Ascending aorta (tissue), 2 donors: ENCODE measurements at places on chromosomes 3 and 15.

GRCh38 chr3:145183261-145183660, 977.7 kb downstream of the PLOD2 start:
- no peak for DNase-seq

GRCh38 chr3:86743233-86743632, 247.7 kb downstream of the VGLL3 start:
- no peak for DNase-seq

- no peak for DNase-seq
Measured at GRCh38 chr15:50519740-50520425, 26.6 kb downstream of the USP50 start.

DNA sequence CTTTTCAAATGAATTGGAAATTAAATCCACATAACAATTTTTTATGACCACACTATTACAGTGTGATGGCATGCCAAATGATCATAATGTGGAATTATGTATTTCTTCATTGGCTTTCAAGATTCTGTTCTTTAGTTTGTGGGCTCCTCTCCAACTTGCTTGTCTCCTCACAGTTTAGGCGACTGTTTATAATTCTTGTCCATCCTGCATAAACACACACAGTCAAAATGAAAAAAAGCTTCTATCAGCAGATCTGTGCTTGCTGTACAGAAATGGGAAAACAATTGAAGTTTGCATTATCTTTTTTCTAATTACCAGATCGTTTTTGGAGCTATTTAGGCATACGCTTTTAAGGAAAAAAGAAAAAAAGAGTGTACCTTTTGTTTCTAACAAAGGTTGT, 37.0 kb downstream of the OPA1 start:
- DNase-seq, result no peak

- DNase-seq, result no peak
Measured at GRCh38 chr3:31371484-31372177, 161.1 kb upstream of the STT3B start.

- no peak for DNase-seq
Measured at GRCh38 chr15:63384906-63385305, 3.3 kb upstream of the CA12 start.

DNA sequence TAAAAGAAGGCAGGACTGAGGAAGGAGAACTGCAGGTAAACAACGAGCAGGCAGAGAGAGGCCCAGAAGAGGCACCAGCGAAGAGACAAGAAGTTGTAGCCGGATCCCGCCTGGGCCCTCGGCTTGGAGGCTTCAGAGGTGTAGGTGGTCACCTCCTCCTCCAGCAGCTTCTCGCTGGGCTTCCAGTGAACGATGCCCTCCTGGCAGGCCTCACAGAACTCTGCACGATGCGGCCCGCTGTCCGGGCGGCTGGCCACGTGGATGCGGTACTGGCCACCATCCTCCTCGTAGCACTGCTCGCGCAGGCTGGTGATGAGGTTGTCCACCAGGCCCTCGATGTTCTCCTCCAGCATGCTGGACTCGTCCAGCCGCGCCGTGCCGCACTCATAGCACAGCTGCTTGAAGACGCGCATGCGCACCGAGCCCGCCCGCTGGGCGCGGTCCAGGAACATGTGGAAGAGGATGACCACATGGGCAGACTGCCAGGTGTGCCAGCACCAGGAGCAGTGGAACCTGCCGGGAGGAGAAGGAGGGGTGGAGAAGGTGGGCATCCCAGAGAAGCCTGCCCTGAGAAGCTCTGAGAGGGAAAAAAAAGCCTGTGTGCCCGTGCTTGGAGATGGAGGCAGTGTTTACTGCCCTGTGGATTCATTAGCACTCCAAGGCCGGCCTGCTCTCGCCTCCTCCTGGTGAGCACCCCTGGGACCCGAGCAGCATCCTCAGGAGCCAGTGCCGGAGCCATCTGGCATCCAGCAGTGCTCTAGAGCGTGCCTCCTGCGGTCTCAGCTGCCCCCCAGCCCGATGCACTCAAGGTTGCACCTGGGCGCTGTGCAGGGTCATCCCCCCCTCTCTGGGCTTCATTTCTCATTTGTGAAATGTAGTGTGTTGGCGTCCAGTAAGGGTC, 3.6 kb downstream of the RTP2 start:
- no peak for DNase-seq

GRCh38 chr15:63308491-63308890, 31.1 kb downstream of the APH1B start:
- no peak for DNase-seq

GRCh38 chr15:67840749-67841512, 1.1 kb upstream of the RNU6-1 start:
- DNase-seq, result no peak

GRCh38 chr15:62264196-62264595, 99.1 kb upstream of the C2CD4B start:
- no peak for DNase-seq

DNA sequence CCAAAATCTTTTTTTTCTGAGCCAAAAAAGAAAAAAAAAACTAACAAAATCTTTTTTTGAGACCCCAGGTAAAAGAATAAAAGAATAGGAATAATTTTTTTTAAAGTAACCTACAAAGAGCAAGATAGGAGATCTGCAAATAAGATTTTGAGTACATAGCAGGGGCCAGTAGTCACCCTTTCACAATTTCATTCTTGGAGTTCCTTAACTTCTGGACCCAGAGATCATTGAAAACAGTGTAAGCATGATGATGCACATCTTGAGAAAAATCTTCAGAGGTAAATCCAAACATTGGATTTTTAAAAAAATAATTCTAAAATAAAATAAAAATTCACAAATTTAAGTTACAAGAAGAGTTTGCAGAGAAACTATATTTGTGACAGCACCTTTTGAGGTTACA, 18.8 kb downstream of the TFRC start:
- no peak for DNase-seq

- DNase-seq, result no peak
Measured at GRCh38 chr15:63134245-63134985, 12.8 kb downstream of the LACTB start.

DNA sequence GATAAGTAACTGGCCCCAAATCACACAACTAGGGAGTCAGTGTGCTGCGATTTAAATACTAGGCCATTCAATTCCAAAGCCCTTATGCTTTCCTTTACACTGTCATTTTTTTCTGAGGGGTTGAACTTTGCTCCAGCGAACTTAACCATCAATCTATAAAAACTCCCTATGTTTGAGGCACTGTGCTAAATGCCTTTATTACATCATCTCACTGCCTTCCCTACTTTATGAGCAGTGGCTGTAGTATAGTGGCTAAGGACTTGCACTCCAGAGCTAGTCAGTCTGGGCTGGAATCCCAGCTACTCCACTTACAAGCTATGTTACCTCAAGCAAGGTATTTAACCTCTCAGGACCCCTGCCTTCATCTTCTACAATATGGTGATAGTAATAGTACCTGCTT, 26.9 kb upstream of the WDR72 start:
- DNase-seq, result no peak

DNA sequence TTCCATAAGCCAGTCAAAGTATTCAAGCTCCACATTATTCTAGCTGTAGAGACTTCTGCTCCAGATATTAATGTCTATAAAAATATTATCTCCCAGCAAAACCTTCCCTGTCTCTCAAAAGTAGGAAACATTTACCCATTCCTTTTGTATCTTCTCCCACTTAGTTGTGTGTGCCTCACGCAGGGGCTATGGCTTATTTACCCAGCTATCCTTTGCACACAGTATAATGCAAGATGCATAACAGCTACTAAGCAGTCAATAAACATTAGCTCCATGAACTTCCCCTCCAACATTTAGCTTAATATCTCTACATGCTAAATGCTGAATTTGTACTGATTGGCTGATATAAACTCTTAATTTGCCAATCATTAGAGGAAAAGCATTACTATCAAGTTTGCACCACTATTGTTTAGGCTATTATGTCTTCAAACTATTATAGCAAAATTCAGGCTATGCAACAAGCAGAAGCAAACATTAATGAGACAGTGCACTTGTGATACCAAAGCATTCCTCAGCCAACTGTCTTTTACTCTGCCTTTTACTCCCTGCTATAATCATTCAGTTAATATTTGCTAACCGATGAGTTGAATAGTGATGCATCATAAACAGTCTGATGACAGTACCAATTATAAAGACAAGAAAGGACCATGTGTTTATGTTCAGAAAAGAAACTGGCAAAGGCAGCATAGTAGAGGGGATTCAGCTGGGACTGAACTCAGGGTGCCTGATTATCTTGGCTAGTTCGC, 81.2 kb downstream of the PLCH1 start:
- DNase-seq, result no peak

DNA sequence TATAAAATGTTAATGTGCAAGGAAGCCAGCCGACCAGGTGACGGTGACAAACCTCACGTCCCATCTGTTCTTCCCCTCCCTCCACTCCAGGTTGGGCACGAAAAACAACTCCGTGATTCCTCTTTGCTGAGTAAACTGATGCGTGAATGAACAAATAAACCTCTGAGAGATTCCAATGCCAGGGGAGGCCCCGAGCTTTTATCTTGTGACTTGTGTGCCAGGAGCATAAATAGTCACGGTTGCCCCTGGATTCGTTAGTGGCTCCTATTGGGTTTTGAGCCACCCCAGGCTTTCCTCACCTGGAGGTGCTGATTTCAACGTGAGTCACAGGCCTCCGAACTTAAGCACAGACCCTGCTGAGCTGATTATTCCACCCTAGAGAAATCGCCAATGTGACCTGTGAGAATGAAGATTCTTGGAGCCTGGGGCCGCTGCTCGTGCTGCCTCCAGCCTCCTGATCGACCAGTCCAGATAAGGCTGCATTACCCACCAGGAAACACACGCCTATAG, 119.2 kb downstream of the SHQ1 start:
- DNase-seq, result no peak

- no peak for DNase-seq
Measured at GRCh38 chr3:164320962-164321361, 757.3 kb downstream of the SI start.

DNA sequence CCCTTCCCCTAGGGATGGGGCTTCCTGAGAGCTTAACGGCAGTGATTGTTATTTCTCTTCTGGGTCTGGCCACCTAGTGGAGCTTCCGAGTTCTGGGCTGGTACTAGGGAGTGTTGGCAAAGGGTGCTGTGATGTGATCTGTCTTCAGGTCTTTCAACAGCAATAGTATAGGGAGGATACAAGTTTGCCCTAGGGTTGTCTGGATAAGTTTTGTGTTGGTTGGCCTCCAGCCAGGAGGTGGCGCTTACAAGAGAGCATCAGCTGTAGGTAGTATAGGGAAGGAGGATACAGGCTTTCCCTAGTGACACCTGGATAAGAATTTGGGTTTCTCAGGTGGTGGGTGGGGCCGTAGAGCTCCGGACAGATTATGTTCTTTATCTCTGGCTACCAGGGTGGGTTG, 19.2 kb upstream of the CPOX start:
- no peak for DNase-seq

DNA sequence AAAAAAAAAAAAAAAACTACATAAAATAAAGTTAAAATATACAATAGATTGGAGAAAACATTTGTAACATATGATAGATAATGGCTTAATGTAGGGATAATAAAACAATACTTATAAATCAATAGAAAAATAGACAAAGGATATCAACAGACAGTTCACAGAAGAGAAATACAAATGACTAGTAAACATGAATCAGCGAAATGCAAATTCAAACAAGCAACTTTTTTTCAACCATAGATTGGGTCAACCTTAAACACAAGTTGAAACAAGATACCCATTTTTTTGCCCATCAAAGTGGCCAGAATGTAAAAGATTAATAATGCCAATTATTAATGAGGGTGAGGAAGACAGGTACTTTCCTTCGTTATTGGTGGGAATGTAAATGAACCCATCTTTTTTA, 59.9 kb downstream of the ABHD2 start:
- no peak for DNase-seq

- no peak for DNase-seq
Measured at GRCh38 chr3:189056646-189057335, 115.0 kb upstream of the TPRG1 start.

GRCh38 chr15:90684281-90684680, 32.9 kb upstream of the BLM start:
- no peak for DNase-seq
